ENCODE measurements at places on chromosomes 2 and 18.

GRCh38 chr2:17805166-17805565 lies 11.1 kb upstream of the MSGN1 start:
- no peak for DNase-seq
- no peak overlapping the region for H3K4me3 ChIP-seq
- H3K27me3 ChIP-seq = peaks cover 10% of the 10 kb centered on the region
- peaks cover 6% of the 10 kb centered on the region for H3K4me1 ChIP-seq
- no peaks in the 10 kb centered on the region for H3K36me3 ChIP-seq

GRCh38 chr2:163269374-163270021 lies 430.9 kb upstream of the KCNH7 start:
- DNase-seq = no peak
- H3K36me3 ChIP-seq = no peaks in the 10 kb centered on the region
- H3K27ac ChIP-seq = no peak overlapping the region
- no peaks in the 10 kb centered on the region for H3K27me3 ChIP-seq

DNA sequence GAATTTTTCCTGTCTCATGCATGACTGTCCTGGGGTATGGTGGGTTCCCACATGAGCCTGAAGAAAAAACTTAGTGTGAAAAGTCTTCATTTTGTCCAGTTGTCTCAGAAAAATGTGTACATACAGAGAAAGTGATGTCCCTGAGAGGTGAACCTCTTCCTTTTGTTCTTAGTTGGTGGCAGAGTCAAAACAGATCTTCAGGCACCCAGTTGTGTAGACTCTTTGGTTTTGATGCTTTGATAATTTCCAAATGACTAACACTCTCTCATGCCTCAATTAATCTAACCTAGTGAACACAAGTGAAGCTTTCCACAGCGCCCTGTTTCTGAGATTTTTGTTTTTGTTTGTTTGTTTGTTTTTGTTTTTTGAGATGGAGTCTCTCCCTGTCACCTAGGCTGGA lies 273.5 kb downstream of the PIK3C3 start:
- H3K27ac ChIP-seq = no peak overlapping the region
- DNase-seq = no peak
- H3K36me3 ChIP-seq = no peaks in the 10 kb centered on the region
- no peaks in the 10 kb centered on the region for H3K4me1 ChIP-seq
- no peak overlapping the region for H3K4me3 ChIP-seq
- no peaks in the 10 kb centered on the region for H3K27me3 ChIP-seq

- H3K27me3 ChIP-seq = no peaks in the 10 kb centered on the region
- no peak overlapping the region for H3K27ac ChIP-seq
- no peak overlapping the region for H3K4me3 ChIP-seq
Observed at GRCh38 chr2:72579591-72580180, 246.1 kb downstream of the EXOC6B start.

- H3K4me1 ChIP-seq = peaks cover 2% of the 10 kb centered on the region
- no peak for DNase-seq
- no peak overlapping the region for H3K4me3 ChIP-seq
- peaks cover 14% of the 10 kb centered on the region for H3K36me3 ChIP-seq
- no peak overlapping the region for H3K27ac ChIP-seq
Observed at GRCh38 chr2:144146876-144147275, 373.0 kb downstream of the ZEB2 start.

DNA sequence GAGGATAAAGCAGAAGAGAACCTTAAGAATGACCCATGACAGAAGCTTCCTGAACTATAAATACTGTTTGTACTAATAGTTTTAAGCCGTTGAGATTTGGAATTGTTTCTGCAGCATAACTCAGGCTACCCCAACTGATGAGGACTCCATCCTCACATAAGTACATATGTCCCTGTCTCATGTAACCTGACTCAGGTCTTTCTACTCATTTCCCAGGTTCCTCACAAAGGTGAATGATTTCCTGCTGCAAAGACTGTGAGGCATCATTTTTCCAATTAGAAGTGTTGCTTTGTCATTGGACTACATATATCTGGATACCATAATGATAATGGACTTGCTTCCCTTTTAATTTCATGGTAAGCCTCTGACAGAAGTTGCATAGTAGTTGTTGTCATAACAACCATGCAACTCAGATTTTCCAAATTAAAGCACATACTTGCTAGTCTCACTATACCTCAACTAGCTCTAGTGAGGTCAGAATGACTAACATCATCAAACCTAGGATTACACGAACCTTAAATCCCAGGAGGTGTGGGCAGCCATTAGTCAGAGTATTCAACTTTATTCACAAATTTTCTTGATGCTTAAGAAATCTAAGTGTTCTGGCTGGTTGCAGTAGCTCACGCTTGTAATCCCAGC lies 38.0 kb upstream of the NEDD4L start:
- H3K27me3 ChIP-seq = peaks cover 31% of the 10 kb centered on the region
- H3K36me3 ChIP-seq = no peaks in the 10 kb centered on the region
- H3K4me1 ChIP-seq = peaks cover 6% of the 10 kb centered on the region
- H3K27ac ChIP-seq = no peak overlapping the region
- no peak for DNase-seq
- H3K4me3 ChIP-seq = no peak overlapping the region

DNA sequence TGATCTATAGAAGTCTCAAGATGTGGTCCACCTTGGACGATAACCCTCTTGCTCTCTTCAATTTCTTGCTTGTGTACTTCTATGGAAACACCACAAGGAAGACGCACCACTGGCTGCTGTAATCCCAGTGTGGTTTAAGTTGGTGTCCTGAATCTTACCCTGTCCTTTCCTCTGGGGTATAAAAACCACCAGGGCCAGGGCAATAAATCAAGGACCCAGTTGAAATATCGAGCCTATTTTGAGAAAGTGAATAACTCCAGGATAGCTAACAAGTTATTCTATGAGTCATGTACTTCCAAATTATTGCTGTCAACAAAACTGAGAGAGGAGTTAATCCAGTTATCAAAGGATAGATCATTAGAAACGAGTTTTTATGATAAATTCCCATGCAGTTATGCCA lies 137.0 kb downstream of the RND3 start:
- no peaks in the 10 kb centered on the region for H3K27me3 ChIP-seq
- DNase-seq = no peak

GRCh38 chr2:126736133-126736874 lies 80.3 kb downstream of the GYPC start:
- H3K4me3 ChIP-seq = no peak overlapping the region
- no peak overlapping the region for H3K27ac ChIP-seq
- H3K27me3 ChIP-seq = no peaks in the 10 kb centered on the region
- no peaks in the 10 kb centered on the region for H3K36me3 ChIP-seq
- H3K4me1 ChIP-seq = peaks cover 3% of the 10 kb centered on the region

DNA sequence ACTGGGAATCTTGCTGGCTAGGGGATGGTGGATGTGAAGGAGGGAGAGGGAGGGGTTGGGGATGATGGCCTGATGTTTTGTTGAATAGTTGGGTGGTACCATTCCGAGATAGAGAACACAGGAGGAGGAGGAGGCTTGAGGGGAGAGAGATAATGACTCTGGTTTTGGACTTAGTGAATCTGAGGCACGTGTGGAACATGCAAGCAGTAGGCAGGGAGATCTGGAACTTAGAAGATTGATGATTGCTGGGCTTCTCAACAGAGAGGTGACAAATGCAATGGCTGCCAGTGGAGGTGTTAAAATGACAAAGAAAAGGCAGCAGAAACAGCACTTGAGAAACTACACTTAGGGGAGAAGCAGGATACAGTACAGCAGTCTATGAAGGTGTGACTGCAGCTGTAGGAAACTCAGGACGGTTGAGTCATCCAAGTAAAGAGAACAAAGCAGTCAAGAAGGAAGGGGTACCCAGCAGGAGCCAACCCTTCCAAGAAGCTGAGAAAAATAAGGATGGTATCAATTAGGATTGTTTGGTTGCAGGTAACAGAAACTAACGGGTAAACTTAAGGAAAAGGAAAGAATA lies 221.4 kb upstream of the FBXO11 start:
- no peak for DNase-seq
- no peaks in the 10 kb centered on the region for H3K36me3 ChIP-seq
- no peaks in the 10 kb centered on the region for H3K27me3 ChIP-seq
- H3K4me1 ChIP-seq = no peaks in the 10 kb centered on the region
- no peak overlapping the region for H3K4me3 ChIP-seq

- H3K36me3 ChIP-seq = no peaks in the 10 kb centered on the region
- no peak for DNase-seq
Observed at GRCh38 chr2:178025551-178026185, 46.9 kb downstream of the PDE11A start.

GRCh38 chr18:48838921-48839818 lies 111.6 kb downstream of the SMAD7 start:
- peak overlapping the region; percentile 27 for H3K4me3 ChIP-seq
- no peak for DNase-seq
- peaks cover 2% of the 10 kb centered on the region for H3K36me3 ChIP-seq
- peaks cover 84% of the 10 kb centered on the region for H3K4me1 ChIP-seq

GRCh38 chr18:48817021-48817461 lies 133.7 kb downstream of the SMAD7 start:
- H3K27ac ChIP-seq = no peak overlapping the region
- no peaks in the 10 kb centered on the region for H3K27me3 ChIP-seq
- H3K36me3 ChIP-seq = peaks cover 5% of the 10 kb centered on the region
- no peak overlapping the region for H3K4me3 ChIP-seq
- H3K4me1 ChIP-seq = peaks cover 71% of the 10 kb centered on the region

- no peak overlapping the region for H3K4me3 ChIP-seq
- peaks cover 13% of the 10 kb centered on the region for H3K4me1 ChIP-seq
- no peaks in the 10 kb centered on the region for H3K36me3 ChIP-seq
- H3K27ac ChIP-seq = no peak overlapping the region
Observed at GRCh38 chr2:205766779-205767359, 84.6 kb downstream of the NRP2 start.
